Stimulated activated CD4-positive, alpha-beta T cell treated with anti-CD3 and anti-CD28 coated beads, Interleukin-15, amount 100 ng/mL, for 1 hour (primary cell): ENCODE measurements at places on chromosomes 2 and 18.

DNA sequence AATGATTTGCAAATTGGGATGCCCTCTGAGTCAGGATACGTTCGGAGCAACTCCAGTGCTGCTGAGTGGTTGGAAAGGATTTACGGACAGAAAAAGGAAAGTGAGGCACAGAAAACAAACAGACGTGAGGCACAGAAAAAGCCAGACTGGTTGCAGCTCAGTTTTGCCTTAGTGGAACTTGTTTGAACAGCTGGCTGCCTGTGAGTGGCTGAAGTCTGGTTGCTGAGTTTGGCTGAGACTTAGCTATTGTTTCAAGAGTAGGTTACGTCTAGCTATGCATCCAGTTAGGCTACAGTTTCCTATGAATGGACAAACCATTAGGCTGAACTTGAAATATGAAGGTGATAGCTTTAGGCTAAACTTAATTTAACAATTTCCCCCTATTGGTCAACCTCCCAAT, 256.6 kb downstream of the VAPA start:
- no peak for DNase-seq

- DNase-seq: no peak
Measured at GRCh38 chr2:9812945-9813311, 30.3 kb upstream of the TAF1B start.

GRCh38 chr2:166334805-166335204, 40.9 kb downstream of the SCN9A start:
- DNase-seq: no peak

DNA sequence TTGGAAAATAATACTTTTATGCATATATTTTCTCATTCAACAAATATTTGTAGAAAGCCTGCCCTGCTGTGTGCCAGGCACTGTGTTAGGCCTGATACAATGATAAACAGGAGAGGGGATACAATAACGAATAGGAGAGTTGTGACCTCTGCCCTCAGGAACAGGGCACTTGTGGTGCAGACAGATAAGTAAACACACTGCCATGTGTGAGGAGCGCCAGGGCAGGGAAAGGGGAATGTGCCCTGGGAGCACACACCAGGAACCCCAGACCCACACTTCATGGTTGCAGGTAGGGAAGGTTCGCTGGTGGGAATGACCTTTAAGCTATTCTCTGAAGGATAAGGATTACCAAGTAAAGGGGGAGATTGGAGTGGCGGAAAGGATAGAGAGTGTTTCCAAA, 42.2 kb upstream of the DSC1 start:
- no peak for DNase-seq

- no peak for DNase-seq
Measured at GRCh38 chr2:190554357-190555006, 20.0 kb upstream of the NEMP2 start.

DNA sequence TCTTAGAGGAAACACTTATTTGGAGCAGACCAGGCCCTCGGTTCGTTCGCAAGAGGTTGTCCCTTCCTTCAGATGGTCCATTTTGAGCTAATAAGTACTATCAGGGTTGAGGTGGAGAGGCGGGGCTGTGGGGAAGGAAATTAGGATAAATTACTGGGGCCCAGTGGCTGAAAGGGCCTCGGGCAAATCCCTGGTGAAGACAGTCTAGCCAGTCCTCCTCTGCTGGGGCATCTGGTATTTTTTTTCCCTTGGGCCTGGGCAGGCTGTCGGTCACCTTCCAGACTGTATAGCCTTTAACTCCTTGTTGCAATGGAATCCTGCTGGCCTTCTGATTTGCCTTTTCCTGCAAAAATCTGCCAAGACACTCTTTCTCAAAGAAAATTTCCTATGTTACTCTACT, 1.7 kb upstream of the MYO3B start:
- no peak for DNase-seq

- DNase-seq: no peak
Measured at GRCh38 chr2:2801458-2801857, 470.4 kb upstream of the MYT1L start.

GRCh38 chr2:162243294-162243693, at the start of gene FAP:
Gene FAP (minus strand): TSS chr2:162243445. CDS start chr2:162243327, 118 bp downstream.
- DNase-seq: no peak

GRCh38 chr2:129904532-129905446, 74.7 kb upstream of the RAB6C start:
- DNase-seq: no peak

DNA sequence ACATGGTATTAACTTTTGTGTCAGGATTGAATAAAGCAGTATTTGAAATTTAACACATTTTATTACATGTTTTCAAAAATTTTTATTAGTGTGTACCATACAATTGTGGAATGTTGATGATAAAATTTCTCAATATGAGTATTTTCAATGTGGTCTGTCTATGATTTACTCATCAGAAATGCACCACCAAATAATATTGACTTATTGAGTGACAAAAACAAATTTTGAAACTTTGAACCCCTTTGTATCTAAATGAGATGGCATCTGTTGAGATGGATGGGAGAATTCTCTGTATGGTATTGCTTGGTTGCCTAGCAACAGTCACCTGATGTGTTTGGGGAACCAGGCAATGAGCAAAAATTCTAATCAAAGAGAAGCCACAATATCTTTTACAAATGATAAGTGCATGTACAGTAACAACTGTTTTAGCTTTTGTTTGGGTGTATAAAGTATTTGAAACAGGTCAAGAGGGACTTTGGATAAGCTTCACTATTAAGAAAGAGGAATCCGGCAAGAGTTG, 400.1 kb downstream of the CCDC85A start:
- DNase-seq: no peak

DNA sequence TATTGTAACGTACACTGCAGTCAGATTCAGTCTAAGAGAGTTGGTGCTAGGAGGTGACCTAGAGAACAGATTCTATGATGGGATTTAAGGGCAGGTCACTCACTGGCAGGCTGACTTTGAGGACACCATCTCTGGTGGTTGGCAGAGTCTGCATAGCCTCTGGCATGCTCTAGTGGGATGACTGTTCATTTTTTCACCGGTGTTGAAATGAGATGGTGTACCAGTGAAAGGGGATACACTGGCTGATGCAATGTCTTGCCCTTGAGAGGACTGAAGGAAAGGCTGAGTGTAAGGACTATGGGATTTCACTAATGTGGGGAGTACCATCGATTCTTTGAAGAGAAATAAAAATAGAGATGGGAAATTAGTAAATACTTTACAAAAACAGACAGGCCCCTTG, 186.9 kb upstream of the PIEZO2 start:
- DNase-seq: no peak

GRCh38 chr2:42052702-42053481, 5.1 kb downstream of the PKDCC start:
- no peak for DNase-seq

- DNase-seq: no peak
Measured at GRCh38 chr2:96970248-96970875, 16.0 kb downstream of the FAM178B start.

- DNase-seq: no peak
Measured at GRCh38 chr2:115480741-115481140, 1038.3 kb downstream of the DPP10 start.

DNA sequence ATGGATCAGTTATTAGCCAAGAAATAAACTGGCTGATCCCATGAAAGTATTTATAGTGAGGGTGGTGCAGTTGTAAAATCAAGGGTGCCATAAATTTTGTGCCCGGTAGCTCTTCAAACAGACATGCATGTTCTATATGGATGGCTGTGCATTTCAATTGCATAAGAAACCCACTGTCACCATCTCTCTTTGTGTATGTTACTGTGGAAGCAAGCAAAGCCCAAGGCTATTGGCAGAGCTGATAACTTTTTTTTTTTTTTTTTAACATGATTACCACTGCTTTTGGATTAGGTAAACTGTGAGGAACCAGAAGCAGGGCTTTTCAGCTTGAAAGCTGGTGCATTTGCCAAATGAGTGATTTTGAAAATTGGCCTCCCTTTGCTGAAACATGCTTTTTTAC, 332.6 kb downstream of the SOX11 start:
- DNase-seq: no peak

DNA sequence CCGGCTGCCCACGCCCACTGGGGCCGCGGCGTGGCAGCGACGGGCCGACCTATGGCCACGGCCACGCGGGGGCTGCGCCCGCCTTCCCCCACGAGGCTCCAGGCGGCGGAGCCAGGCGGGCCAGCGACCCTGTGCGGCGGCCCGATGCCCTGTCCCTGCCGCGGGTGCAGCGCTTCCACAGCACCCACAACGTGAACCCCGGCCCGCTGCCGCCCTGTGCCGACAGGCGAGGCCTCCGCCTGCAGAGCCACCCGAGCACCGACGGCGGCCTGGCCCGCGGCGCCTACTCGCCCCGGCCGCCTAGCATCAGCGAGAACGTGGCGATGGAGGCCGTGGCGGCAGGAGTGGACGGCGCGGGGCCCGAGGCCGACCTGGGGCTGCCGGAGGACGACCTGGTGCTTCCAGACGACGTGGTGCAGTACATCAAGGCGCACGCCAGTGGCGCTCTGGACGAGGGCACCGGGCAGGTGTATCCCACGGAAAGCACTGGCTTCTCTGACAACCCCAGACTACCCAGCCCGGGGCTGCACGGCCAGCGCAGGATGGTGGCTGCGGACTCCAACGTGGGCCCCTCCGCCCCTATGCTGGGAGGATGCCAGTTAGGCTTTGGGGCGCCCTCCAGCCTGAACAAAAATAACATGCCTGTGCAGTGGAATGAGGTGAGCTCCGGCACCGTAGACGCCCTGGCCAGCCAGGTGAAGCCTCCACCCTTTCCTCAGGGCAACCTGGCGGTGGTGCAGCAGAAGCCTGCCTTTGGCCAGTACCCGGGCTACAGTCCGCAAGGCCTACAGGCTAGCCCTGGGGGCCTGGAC, 253.2 kb downstream of the GLI2 start:
- no peak for DNase-seq

DNA sequence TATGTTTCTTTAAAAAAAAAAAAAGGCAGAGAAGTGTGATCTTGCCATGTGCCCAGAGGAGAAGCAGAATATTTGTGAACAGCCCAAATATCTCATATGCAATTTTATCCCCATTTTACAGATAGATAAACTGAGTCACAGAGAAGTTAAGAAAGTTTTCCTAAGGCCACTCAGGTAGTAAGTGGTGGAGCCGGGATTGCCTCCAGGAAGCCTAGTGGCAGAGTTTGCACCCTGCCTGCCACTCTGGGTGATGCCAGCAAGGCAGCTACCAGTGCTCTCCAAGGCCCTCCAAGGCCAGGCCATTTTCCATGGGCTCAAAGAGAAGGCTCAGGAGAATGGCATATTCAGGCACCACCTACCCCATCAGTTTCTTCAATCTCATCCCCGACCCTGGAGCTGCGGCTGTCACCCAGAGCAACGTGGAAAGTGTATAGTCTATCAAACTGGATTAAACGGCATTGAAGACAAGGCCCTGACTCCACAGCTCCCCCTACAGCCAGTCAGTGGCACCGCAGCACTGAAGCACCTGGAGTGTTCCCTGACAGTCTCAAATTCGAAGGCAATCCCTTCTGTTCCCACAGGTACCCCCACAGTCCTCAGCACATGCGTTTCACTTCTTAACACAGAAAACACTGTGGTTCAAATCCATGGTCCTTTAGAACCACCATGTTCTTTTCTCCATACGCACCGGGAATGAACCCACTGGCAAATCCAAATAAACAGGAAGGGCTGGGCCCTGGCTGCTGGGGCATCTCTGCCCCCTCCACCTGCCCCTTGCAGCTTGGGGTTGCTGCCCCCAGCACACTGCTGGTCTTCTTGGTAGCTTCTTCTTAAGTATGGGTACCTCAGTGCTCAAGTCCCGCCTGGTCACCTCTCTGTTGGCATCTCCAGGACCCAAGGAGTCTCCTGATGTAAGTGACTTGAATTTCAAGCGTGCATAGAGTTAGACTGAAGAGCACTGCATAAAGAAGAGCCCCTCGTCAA, 175.3 kb downstream of the INHBB start:
- DNase-seq: no peak

GRCh38 chr2:230011617-230012016, 57.1 kb downstream of the SLC16A14 start:
- DNase-seq: no peak

DNA sequence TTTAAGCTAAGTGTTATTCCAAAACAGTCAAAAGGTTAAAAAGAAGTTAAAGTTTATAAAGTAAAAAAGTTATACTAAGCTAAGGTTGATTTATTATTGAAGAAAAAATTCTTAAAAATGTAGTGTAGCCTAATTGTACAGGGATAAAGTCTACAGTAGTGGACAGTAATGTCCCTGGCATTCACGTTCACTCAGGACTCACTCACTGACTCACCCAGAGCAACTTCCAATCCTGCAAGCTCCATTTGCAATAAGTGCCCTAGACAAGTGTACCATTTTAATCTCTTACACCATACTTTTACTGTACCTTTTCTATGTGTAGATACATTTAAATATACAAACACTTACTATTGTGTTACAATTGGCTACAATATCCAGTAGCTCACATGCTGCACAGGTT, 86.1 kb downstream of the CACNB4 start:
- DNase-seq: no peak

- DNase-seq: no peak
Measured at GRCh38 chr2:214104967-214105366, 305.9 kb upstream of the VWC2L start.

- DNase-seq: no peak
Measured at GRCh38 chr2:126905991-126906390, 7.3 kb downstream of the TEX51 start.

DNA sequence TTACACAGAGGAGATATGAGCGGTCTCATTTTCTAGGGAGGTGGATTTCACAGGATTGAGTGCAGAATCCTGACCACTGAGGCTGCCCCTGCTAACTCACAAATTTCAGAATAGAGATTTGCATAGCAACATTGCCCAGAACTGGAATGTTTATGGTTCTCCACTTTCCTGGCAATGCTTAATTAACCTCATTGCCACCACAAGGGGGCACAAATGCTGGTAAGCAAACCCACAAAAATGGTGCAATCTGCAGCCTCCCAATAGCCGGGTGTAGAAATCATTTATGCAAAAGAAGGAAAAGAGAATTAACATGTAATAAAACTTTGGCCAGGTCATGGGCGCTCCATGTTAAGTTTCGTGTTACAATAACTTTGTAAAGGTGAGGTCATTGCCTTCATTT, 112.4 kb downstream of the CYRIA start:
- DNase-seq: no peak

- DNase-seq: no peak
Measured at GRCh38 chr2:176997074-176997791, 215.4 kb upstream of the HNRNPA3 start.

- DNase-seq: no peak
Measured at GRCh38 chr2:128930101-128930500, 611.4 kb upstream of the HS6ST1 start.

- DNase-seq: no peak
Measured at GRCh38 chr2:43209204-43209717, 17.1 kb downstream of the ZFP36L2 start.

- DNase-seq: no peak
Measured at GRCh38 chr2:29844713-29845326, 76.6 kb downstream of the ALK start.

DNA sequence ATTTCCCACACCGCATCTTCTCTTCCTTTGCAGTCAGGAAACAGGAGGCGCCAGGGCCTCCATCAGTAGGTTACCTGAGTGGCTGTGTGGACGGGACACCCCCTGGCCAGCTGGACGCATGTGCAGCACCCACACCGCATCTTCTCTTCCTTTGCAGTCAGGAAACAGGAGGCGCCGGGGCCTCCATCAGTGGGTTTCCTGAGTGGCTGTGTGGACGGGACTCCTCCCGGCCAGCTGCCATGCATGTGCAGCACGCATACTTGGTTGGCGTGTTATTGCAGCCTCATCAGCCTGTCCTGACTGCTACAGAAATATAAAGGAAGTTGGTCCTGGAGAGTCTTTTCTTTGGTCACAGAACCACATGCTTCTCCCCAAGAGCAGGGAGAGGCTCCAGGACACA, 74.6 kb downstream of the DCDC2C start:
- DNase-seq: no peak

- DNase-seq: no peak
Measured at GRCh38 chr2:29202819-29203495, 87.7 kb downstream of the CLIP4 start.

GRCh38 chr2:3628800-3629199, 29.2 kb upstream of the ALLC start:
- DNase-seq: no peak
